ENCODE measurements at places on chromosomes 13 and 19.

GRCh38 chr13:43245374-43245964, 222.1 kb downstream of the DNAJC15 start:
- DNase-seq: no peak

DNA sequence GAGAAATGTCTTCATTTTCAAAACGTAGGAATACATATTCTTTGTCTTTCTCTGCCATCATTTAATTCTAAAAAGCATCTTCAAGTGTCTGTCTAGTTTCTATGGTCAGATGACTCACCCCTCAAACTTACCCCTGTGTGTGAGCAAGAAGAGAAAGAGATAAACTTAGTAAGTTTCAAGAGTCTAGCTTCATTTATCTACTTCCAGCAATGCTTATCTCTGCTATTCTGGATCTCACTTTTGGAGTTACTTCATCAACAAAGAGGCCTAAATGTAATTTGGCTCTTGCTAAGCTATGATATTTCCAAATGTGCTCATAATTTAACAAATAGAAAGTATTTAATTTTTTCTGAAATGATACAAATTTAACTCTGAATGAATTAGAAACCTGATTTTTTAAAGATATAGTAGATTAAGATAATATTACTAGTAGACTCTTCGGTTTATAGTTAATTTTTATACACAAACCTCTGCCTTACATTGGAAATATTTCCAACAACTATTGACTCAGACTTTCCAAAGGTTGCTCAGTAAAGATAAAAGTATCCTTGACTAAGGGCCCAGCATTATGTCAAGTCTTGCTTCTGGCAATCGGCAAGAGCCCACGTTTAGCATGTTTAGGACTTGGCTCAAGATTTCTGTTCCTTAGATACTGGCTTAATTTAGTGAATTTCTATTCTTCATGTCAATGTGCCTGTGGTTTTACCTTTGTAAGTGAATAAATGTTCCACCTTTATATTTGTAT, 1511.0 kb upstream of the SLC10A2 start:
- no peak for DNase-seq

DNA sequence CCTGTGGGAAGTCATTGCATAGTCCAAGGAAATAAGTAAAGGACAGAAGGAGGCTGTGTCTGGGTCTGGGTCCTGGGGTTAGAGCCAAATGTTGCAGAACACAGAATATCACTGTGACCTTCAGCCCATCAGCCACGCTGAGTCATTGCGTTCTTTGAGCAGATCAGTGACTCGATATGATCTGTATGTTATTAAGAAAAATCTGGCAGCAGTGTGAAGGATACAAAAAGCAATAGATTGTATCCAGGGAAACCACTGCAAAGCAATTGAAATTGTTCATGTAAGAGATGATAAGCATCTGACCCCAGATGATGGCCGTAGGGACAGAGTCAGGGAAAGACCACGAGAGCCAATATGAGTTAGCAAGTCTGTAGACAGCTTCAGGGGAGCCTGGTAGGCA, 1575.1 kb upstream of the SLC10A2 start:
- DNase-seq: no peak

GRCh38 chr19:38049105-38049649, 142.2 kb downstream of the SIPA1L3 start:
- no peak for DNase-seq

DNA sequence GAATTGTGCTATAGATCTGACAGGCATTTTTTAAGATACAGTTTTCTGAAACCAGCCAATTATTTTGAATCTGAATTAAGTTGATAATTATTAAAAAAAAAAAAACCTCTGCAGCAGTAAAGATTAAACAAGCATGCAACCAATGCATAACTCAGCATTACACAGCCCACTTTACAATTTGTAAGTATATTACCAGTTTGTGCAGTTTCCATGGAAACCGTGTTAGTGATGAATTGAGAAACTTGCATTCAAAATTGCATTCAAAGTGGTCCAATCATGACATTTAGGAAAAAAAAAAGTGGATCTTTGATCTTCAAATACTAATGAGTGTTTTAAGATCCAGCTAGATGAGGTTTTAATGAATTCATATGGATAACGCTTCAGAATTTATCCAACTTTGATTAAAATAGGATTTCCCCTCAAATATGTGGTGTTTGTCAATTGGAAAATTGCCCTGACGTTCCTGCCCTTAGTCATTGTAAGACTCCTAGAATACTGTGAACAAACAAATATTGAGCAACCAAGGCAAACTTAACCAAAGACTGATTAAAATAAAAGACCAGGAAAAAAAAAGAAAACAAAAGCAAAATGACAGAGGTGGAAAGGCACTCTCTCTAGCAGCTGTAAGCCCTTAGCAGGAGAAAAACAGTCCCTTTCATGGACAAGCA, 314.8 kb upstream of the MAB21L1 start:
- no peak for DNase-seq

DNA sequence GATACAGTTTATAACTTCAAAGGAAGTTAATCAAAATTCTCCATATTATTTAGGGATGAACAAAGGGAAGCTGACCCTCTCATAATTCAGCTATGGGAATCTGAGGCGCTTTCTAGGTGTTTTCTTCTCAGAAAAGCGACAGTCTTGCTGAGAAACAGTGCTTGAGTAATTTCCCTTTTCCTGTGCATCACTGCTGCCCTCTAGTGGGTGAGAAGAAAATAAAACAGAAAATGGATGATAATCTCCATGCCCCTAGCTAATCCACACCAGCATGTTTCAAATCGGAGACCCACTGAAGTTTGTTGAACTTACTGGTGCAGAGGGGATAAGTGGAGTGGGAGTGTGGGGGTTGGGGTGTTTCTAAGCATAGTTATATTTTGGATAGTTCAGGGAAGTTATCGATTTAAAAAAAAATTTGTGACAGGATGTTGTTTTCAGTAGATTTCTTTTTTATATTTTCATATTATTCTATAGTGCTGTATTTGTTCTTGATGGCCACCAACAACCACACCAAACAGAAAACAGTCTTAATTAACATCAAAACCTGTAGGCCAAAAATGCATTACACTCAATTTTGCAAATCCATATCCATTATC, 21.4 kb downstream of the LCP1 start:
- peak; percentile 61 for DNase-seq

DNA sequence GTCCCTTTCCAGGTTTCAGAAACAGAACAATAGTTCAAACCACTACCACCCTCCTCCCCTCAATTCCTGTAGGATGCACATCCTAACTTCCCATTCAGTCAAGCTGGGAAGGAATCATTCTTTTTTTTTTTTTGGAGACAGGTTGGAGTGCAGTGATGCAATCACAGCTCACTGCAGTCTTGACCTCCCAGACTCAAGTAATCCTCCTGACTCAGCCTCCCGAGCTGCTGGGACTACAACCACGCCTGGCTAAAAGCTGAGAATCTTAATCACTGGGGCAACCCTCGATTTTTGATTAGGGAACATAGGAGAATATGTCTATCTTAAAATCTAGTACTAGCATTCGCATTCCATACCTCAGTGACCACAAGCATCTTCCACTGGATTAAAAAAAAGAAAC, 146.2 kb downstream of the ABCC4 start:
- no peak for DNase-seq

DNA sequence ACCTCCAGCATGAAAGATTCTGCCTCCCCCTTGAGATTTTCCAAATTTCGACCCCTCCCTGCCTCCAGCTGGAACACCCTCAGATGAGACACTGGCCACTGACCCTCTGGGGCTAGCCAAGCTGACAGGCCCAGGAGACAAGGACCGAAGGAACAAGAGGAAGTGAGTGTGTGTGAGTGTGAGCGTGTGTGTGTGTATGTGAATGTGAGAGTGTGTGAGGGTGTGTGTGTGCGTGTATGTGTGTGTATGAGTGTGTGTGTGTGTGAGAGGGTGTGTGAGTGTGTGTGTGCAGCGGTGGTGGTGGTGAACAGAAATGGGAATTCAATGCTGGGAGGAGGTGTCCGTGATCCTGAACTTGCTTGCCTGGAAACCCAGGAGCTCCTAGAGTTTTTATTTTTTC, 13.8 kb downstream of the HRC start:
- DNase-seq: no peak

DNA sequence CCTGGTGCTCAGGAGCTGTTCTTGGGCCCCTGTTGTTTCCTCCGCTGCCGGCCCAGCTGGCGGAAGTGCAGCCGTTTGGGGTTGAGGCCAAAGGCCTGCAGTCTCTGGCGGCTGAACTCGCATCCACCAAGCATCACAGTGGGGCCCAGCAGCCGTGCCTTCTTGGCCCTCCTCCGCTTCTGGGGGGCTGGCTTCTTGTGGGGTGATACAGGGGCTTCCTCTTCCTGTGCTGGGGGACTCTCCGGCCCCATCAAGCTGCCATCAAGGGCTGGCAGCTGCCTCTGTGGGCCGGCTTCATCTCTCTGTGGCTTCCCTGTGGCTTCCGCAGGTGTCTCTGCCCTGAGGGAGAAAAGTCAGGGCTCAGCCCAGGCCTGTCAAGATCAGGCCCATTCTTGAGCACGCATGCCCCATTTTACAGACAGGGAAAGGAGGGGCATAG, 10.3 kb downstream of the ATG4D start:
- DNase-seq: no peak

- DNase-seq: no peak
Observed at GRCh38 chr13:20461860-20462532, 63.7 kb downstream of the CRYL1 start.

GRCh38 chr13:36819739-36820090, 693 bp downstream of the RFXAP start:
- peak; percentile 49 for DNase-seq

DNA sequence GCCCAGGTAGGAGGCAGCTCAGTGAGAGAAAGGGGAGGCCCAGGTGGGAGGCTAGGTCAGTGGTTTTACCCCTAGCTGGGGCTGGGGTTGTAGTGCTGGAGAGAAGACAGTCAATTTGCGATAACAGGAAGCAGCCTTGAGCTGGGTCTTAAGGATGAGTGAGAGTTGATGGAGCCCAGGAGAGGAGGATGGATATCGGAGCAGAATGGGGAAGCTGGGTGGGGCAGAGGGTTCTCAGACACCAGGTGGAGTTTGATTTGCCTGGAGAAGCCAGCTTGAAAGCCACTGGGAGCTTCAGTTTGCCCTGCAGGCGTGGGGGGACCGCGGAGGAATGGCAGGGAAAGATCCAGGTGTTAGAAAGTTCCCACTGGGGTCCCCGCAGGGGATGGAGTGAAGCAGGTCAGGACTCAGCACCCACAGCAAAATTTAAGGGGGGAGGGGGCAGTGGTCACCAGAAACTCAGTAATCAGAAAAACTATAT, 836 bp upstream of the CDC42EP5 start:
- DNase-seq: no peak

All from retina (tissue), 1 donor.